ENCODE measurements at places on chromosomes 2 and 18. TPM values are rescaled to one million over a fixed set of nuclear protein-coding genes. Genes with fewer than 3 reads are reported as not detected.

DNA sequence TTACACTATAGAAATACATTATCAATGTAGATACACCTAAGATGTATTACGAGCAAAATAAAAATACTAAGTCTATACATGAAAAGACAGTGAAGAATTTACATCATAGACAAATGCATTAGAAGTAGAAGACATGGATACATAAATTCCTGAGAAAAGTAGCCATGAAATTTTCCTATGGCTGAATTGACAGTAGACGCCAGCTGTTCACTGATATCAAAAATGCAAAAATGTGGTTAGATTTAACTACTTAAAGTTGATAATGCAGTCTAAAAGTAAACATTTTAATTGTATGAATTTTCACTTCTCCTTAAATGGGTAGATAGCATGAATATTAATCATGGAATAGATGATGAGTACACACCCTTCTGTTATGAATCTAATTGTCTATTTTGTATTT, 350.9 kb downstream of the ARHGAP15 start:
- DNase-seq, result no peak

Gene C2orf66
- not detected for total RNA-seq

Gene POMC
- 3.8 TPM for total RNA-seq

Gene CREG2
- not detected for total RNA-seq

DNA sequence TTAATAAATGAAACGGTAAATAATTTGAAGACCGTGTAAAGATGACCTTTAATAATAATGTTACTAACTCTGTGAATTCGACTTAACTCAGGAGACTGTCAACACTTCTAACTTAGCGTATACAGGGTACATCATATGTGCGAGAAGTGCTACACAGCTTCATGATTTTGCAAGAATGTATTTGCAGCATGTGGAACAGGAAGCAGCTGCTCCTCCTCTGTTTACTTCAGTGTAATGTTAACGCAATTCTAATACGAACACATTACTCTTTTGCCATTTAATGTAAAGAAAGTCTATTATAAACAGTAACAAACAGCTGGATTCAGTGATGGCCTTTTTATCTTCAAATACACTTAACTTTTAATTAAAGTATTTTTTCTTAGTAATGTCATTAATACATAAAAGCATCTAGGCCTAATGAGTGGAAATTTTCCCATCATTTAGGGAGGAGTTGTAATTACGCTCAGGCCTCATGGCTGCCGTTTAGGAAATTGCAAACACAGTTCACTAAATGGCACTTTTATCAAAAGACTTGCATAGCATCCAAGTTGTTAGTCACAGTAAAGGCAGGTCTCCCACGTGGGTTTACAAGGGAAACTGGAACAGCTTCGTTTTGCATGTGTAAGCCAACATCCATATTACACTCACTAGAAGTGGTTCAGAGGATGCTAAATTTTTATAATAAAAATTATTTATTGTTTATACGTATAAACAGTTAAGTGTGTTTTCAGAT, 635.7 kb downstream of the FBXO15 start:
- no peak for DNase-seq

Gene FIGN
- total RNA-seq, result not detected

Gene STK25
- total RNA-seq, result 99.1 TPM

- peak; percentile 13 for DNase-seq
Measured at GRCh38 chr18:8705961-8706790, 820 bp downstream of the MTCL1 start.

Gene RAPGEF4
- total RNA-seq, result 0.21 TPM

Gene MAPK4
- not detected for total RNA-seq

DNA sequence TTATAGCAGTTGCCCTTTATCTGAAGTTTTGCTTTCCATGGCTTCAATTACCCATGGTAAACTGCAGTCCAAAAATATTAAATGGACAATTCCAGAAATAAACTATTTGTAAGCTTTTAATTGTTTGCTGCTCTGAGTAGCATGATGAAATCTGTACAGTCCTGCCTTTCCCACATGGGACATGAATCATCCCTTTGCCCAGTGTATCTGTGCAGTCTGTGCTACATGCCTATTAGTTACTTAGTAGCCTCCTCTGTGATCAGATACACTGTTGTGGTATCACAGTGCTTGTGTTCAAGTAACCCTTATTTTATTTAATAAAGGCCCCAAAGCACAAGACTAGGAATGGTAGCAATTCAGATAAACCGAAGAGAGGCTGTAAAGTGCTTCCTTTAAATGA, 810.6 kb upstream of the PIK3C3 start:
- no peak for DNase-seq

- DNase-seq, result no peak
Measured at GRCh38 chr2:74415762-74416395, 5.5 kb downstream of the C2orf81 start.

DNA sequence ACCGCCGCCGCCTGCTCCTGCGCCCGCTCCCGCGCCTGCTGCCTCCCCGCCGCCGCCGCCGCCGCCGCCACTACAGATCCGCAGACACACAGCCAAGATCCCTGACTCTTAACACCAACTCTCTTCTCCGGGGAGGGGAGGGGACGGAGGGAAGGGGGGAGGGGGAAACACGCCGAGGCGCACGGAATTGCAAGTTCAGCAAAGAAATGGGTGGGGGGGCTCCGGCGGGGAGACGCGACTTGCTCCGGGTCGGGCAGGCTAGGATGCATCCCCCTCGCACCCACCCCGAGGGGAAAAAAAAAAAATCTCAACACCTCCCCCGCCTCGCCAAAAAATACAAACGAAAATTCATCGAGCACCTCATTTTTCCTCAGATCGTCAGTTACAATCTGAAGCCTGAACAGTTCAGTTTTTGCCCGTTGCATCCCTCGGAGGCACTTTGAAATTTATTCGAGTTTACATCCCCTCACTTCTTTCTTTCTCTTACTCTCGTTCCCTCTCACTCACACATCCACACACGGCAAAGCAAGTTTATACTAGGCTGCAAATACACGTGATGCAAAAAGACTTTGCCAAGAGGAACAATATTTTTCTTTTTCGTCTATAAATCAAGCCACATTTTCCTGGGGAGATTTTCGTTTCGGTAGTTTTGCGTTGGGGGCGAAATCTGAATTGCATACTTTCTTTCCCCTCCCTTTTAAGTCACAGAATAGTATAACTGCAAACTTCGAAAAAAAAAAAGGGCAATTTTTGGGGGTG, at the start of gene TCF4:
Gene TCF4, minus strand, starts transcription at position 82 of the 759 bp plus-strand sequence. CDS start 1,076 bp downstream, outside the sequence.
- DNase-seq, result peak; percentile 19

DNA sequence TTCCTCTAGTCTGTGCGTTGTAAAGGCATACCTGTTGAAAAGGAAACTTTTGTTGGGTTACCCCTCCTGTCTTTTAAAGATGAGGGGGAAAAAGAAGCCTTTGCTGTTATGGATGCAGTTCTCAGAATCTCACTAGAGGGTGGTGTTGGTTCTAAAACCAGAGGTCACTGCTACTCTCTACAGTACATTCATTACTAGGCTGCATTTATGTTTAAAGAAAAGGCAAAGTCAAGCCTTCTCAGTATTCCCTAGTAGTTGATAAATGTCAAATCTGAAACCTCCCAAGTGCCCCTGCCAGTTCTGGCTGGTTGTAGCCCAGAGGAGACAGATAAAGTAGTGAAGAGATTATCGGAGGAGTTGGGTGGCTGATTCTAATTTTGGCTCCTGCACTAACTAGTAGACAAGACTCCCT, 1.4 kb upstream of the PLCL1 start:
- no peak for DNase-seq

- DNase-seq, result no peak
Measured at GRCh38 chr18:42113529-42114191, 158.6 kb downstream of the PIK3C3 start.

DNA sequence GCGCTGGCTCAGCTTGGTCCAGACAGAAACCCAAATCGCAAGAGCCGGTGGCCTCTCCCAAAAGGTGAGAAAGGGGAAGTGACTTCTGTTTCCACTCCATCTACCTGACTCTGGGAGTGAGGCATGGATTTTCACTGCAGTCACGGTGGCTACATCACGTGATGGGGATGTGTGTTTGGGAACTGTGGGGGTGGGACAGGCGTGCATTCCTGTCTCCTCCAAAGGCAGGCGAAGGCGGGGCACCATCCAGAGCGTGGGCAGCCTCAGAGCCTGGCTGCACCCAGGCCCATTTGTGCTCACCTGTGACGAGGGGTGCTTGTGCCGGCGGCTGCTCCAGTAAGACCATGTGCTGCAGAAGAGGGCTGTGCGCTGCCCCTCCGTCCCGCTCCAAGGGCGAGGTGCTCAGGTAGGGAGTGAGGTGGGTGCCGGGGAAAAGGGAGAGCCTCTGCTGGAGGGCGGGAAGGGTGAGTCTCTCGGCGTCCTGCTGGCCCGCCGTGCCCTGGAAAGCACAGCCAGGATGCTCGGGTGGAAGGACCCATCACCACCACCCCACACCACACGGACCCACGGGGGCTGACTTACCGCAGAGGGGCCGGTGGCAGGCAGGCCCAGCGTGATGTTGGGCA, 266.8 kb downstream of the HDAC4 start:
- DNase-seq, result no peak

DNA sequence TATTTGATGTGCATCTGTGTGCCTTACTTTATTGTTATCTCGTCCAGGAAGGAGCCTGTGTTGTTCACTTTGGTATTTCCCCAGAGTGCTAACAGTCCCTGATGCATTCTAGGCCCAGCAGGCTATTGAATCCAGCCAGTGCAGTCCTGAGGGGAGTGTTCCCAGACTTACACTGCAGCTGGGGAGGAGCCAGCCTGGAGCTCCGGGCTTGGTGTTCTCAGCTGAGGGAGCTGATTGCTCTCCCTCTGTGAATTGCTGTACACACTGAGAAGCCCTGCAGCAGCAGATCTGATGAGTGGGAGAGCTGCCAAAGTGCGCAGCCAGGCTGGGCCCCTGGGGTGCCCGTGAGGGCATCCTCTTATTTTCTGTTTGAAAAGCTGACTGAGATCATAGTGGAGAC, 159.2 kb downstream of the GALNT3 start:
- no peak for DNase-seq

- DNase-seq, result no peak
Measured at GRCh38 chr2:109408043-109408335, 205.8 kb downstream of the SEPTIN10 start.

GRCh38 chr2:26477911-26478253, at the start of gene OTOF:
OTOF (minus strand) TSS chr2:26478124.
- no peak for DNase-seq

All from activated CD4-positive, alpha-beta memory T cell treated with anti-CD3 and anti-CD28 coated beads for 36 hours (primary cell).